ENCODE measurements at places on chromosomes 7 and 10.
A peak's percentile ranks its signal among the peaks of the same experiment; 100 is the strongest.

GRCh38 chr10:117417196-117417595 is 42.0 kb upstream of the PDZD8 start:
- DNase-seq = no peak

GRCh38 chr7:2460188-2460587 is 16.0 kb downstream of the GRIFIN start:
- peak; percentile 77 for DNase-seq

DNA sequence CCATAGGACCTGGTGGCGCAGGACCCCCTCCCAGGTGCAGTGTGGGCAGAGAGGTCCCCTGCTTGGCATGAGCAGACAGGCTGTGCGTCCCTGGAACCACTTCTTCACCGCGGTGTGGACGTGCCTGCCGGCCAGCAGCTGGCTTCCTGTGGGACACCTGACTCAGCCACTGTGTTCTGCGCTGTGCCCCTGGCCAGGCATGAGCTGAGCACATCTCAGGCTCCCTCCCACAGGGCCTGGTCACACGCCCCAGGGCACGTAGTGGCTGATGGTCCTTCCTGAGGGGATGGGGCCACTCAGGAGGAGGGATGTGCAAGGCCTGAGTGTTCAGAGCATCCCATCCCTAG is 3.5 kb upstream of the DEPP1 start:
- DNase-seq = no peak

DNA sequence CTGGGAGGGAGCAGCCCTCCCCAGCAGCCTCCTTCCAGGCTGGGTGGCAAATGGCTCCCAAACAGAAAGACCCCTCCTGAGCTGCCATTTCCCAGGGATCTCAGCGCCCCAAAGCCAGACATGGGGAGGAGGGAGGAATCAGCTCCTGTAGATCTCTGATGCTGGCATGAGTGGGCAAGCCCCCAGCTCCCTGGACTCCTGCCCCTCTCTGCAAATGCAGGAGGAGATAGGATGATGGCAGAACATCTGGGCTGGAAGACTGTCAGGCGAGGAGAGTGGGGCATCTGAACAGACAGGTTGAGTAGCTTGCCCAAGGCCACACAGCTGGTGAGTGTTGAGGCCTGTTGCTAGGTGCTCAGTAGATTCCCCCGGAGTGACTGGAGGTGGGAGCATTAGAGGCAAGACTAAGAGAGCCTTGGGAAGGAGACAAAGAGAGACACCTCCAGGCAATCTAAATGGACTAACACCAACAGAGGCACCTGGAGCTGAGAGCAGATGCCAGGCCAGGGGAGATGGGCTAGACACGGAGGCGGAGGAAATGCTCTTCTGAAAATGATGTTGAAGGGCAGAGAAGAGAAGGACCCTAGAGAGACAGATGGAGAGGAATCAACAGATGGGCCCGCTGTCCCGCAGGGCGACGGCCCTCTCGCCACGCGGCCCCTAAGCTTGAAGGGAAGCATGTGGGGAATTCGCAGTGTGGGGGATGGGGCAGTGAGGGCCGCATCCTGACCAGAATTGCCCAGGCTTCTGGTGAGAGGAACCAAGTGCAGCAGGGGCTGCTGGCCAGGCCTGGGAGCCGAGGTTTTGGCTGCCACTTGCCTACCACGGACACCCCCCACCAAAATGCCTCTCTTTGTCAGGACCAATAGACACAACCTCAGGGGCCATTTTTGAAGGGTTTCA is 84.8 kb upstream of the LRRC4 start:
- DNase-seq = no peak

DNA sequence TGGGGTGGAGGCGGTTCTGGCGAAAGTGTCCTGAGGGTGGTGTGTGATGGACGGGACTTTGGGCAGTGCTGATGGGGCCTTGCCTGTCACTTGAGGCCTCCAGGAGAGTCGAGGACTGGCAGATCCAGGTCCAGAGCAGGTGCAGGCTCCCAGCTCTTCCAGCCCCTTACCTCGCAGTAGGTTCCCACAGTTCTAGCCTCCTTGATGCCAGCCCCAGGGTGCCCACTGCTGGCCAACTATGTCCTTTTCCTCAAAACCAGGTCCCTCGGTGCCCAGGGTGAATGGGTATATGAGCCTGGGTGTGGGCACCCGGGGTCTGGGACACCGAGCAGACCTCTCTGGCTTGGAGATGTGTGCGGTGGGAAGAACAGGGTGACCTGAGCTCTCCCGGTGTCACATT is 8.3 kb downstream of the FAM20C start:
- no peak for DNase-seq

- DNase-seq = peak; percentile 17
Measured at GRCh38 chr10:7634142-7634894, 32.4 kb downstream of the ITIH5 start.

Data from putamen (tissue), 1 donor.